ENCODE measurements at places on chromosomes 11 and 22.

GRCh38 chr11:34707462-34707840 is 86.6 kb downstream of the EHF start:
- DNase-seq = no peak

- DNase-seq = no peak
These were observed 75.8 kb downstream of the CD44 start for GRCh38 chr11:35214792-35215193.

DNA sequence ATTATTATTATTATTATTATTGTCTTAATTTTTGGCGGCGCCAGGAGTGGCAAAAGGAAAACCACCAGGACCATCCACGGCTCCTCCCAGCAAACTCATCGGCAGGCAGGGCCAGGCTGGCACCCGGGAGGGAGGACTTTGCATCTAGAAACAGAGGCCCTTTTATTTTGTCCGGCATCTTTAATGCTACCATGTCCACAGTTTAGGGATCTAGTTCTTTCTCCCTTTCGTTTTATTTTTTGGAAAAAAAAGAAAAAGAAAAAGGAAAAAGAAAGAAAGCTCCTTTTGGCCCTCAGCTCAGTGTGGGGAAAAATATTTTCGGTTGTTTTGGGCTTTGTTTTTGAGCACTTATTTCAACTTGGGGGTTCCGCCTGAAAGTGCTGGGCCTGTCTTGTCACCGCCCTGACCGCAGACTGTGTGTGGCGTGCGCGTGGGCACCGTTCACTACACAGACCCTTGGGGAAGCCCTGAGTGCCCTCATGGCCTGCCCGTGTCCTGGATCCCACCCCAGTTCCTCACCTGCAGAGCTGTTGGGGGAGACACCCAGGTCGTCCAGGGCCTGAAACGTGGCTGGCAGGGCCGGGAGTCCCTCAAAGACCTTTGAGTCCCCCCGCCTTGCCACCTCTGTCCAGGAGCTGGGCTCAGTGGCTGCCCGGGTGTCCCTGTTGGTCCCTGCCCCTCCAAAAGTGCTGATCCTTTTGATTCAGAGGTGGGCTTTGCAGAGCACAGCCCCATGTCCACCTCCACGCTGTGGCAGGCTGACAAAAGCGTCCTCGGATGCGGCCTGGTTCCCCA is 69.1 kb upstream of the PPARA start:
- DNase-seq = no peak

DNA sequence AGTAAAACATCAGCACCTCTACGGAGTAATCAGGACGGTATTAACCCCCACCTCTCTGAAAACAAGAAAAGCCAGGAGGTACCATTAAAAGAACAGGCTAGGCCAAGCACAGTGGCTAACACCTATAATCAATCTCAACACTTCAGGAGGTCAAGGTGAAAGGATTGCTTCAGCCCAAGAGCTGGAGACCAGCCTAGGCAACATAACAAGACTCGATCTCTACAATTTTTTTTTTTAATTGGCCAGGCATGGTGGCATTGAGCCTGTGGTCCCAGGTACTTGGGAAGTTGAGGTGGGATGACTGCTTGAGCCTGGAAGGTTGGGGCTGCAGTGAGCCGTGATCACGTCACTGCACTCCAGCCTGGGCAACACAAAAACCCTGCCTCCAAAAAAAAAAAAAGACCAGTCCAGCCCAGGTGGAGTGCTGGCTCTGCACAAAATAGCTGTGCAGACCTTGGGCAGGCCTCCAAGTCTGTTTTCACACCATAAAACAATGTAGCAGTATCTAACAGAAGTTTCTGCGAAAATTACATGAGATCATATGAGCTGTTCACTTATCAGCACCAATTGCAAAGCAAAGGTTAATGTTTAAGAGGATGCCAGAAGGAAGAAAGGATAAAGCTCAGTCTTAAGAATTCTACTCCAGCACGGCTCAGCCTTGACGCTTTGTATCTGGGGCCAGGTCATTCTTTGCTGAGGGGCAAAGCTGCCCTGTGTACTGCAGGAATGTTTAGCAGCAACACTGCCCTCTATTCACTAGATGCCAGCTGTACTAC is 14.8 kb downstream of the CHKA start:
- no peak for DNase-seq
